ENCODE measurements at places on chromosomes 7 and 10. TPM values are rescaled to one million over a fixed set of nuclear protein-coding genes. Genes with fewer than 3 reads are reported as not detected.

STRIP2 gene
- total RNA-seq = 94.4 TPM

PMS2 gene
- 3.7 TPM for total RNA-seq

AKR1C8 gene
- not detected for total RNA-seq

ASAH2 gene
- 0.18 TPM for total RNA-seq

RGS10 gene
- total RNA-seq = 28.4 TPM

LRRN3 gene
- total RNA-seq = 0.46 TPM

TBX20 gene
- not detected for total RNA-seq

ADAM8 gene
- 2.2 TPM for total RNA-seq
